HFFc6 (cell line): ENCODE measurements at places on chromosomes 4 and X. TPM values are rescaled to one million over a fixed set of nuclear protein-coding genes. Genes with fewer than 3 reads are reported as not detected.

Gene EFHC2
- not detected in 3 replicates for total RNA-seq

Gene MXD4
- 58.9 to 86.2 TPM (median 62.8 TPM) in 3 replicates for total RNA-seq

- DNase-seq: no peak
Observed at GRCh38 chr4:110860125-110860524, 237.2 kb upstream of the PITX2 start.

GRCh38 chr4:154044742-154045485 is 256.0 kb upstream of the SFRP2 start:
- no peak for DNase-seq
